ENCODE measurements at places on chromosomes 1 and 21. TPM values are rescaled to one million over a fixed set of nuclear protein-coding genes. Genes with fewer than 3 reads are reported as not detected.

Gene TTC34
- total RNA-seq = 0.10 TPM

Gene LCE1F
- not detected for total RNA-seq

Gene ERICH3
- not detected for total RNA-seq

Gene PLA2G2F
- total RNA-seq = not detected

Gene LIPI
- not detected for total RNA-seq

Gene CYP4Z1
- not detected for total RNA-seq

Gene GUCA2B
- total RNA-seq = not detected

Gene BMP8B
- total RNA-seq = under 0.01 TPM

Gene MX2
- 0.98 TPM for total RNA-seq

Gene LCE1A
- total RNA-seq = not detected

Gene IL23R
- not detected for total RNA-seq

Gene KCNH1
- total RNA-seq = 0.10 TPM

Gene CATSPERE
- total RNA-seq = 4.9 TPM

Gene NVL
- 18.9 TPM for total RNA-seq

Gene HFM1
- 0.86 TPM for total RNA-seq

Gene TDRD5
- not detected for total RNA-seq

Gene CA14
- not detected for total RNA-seq

Gene TSPEAR
- total RNA-seq = not detected

Gene LRRC3
- 3.2 TPM for total RNA-seq

Gene MRPL55
- 39.2 TPM for total RNA-seq

Gene CGN
- under 0.01 TPM for total RNA-seq

Gene CHIA
- total RNA-seq = not detected

Gene DNAJC28
- total RNA-seq = 2.4 TPM

Gene FAM72B
- total RNA-seq = 3.3 TPM

Gene PKP1
- under 0.01 TPM for total RNA-seq

Gene IL19
- not detected for total RNA-seq

Gene SLC45A1
- 0.48 TPM for total RNA-seq

Gene SFN
- total RNA-seq = not detected

Gene MATN1
- total RNA-seq = under 0.01 TPM

Gene HSD3B2
- total RNA-seq = not detected

Gene ITLN1
- total RNA-seq = not detected

Gene KRTAP7-1
- not detected for total RNA-seq

Gene ADGRL2
- total RNA-seq = 191 TPM

Gene FMO3
- not detected for total RNA-seq

Gene IBA57
- total RNA-seq = 9.1 TPM

Gene SDC3
- 23.8 TPM for total RNA-seq

Gene PRKAA2
- total RNA-seq = 3.3 TPM
